Activated CD8-positive, alpha-beta T cell treated with anti-CD3 and anti-CD28 coated beads, Interleukin-2, amount 10 ng/mL, durations not matched to agents 7 days and 5 days (primary cell): ENCODE measurements at places on chromosomes 4 and X.

GRCh38 chr4:173797296-173797695 is 267.3 kb upstream of the HAND2 start:
- no peaks in the 10 kb centered on the region for H3K27me3 ChIP-seq
- no peak overlapping the region for H3K27ac ChIP-seq
- no peaks in the 10 kb centered on the region for H3K4me1 ChIP-seq
- no peaks in the 10 kb centered on the region for H3K36me3 ChIP-seq

- H3K36me3 ChIP-seq, result no peaks in the 10 kb centered on the region
- H3K4me1 ChIP-seq, result no peaks in the 10 kb centered on the region
- no peak overlapping the region for H3K27ac ChIP-seq
- no peak for DNase-seq
- peaks cover 10% of the 10 kb centered on the region for H3K27me3 ChIP-seq
Measured at GRCh38 chr4:42302348-42302747, 94.9 kb upstream of the SHISA3 start.

GRCh38 chr4:109294468-109295020 is 7.9 kb downstream of the COL25A1 start:
- peaks cover 2% of the 10 kb centered on the region for H3K4me1 ChIP-seq
- H3K27ac ChIP-seq, result no peak overlapping the region
- no peak overlapping the region for H3K4me3 ChIP-seq
- no peak for DNase-seq

DNA sequence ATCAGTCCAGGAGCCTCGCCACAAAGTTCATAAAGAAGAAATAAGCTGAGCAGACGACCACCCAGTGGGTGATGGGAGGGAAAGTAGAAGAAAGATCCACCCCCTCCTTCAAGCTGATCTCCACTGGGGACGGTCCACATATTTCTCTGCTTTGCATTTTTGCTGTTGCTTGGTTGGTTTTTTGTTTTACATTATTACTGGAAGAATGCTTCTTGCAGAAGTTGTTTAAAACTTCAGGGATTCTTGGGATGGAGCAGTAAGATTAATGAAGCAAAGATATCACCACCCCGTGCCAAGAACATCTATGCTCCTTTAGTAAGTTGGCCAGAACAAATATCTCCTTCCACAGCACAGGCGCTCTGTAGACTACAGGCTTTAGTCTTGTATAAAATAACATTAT is 30.1 kb downstream of the LGI2 start:
- peaks cover 9% of the 10 kb centered on the region for H3K27me3 ChIP-seq
- no peak overlapping the region for H3K4me3 ChIP-seq
- H3K4me1 ChIP-seq, result peaks cover 8% of the 10 kb centered on the region
- H3K27ac ChIP-seq, result no peak overlapping the region

GRCh38 chr4:34108391-34108790 is 2135.9 kb downstream of the ARAP2 start:
- H3K27me3 ChIP-seq, result no peaks in the 10 kb centered on the region
- no peak overlapping the region for H3K4me3 ChIP-seq
- no peaks in the 10 kb centered on the region for H3K36me3 ChIP-seq

GRCh38 chr4:155614111-155614762 is 52.4 kb upstream of the GUCY1A1 start:
- no peaks in the 10 kb centered on the region for H3K36me3 ChIP-seq
- H3K4me1 ChIP-seq, result peaks cover 2% of the 10 kb centered on the region
- no peak overlapping the region for H3K4me3 ChIP-seq
- H3K27me3 ChIP-seq, result peaks cover 4% of the 10 kb centered on the region
- no peak overlapping the region for H3K27ac ChIP-seq

GRCh38 chrX:70219938-70220764 is 14.3 kb upstream of the AWAT1 start:
- no peaks in the 10 kb centered on the region for H3K4me1 ChIP-seq
- H3K27ac ChIP-seq, result no peak overlapping the region
- DNase-seq, result no peak
- no peaks in the 10 kb centered on the region for H3K36me3 ChIP-seq
- no peak overlapping the region for H3K4me3 ChIP-seq

- H3K36me3 ChIP-seq, result no peaks in the 10 kb centered on the region
- no peaks in the 10 kb centered on the region for H3K4me1 ChIP-seq
- H3K27me3 ChIP-seq, result no peaks in the 10 kb centered on the region
- no peak overlapping the region for H3K27ac ChIP-seq
- no peak overlapping the region for H3K4me3 ChIP-seq
Measured at GRCh38 chr4:161540265-161540664, 623.5 kb downstream of the FSTL5 start.

DNA sequence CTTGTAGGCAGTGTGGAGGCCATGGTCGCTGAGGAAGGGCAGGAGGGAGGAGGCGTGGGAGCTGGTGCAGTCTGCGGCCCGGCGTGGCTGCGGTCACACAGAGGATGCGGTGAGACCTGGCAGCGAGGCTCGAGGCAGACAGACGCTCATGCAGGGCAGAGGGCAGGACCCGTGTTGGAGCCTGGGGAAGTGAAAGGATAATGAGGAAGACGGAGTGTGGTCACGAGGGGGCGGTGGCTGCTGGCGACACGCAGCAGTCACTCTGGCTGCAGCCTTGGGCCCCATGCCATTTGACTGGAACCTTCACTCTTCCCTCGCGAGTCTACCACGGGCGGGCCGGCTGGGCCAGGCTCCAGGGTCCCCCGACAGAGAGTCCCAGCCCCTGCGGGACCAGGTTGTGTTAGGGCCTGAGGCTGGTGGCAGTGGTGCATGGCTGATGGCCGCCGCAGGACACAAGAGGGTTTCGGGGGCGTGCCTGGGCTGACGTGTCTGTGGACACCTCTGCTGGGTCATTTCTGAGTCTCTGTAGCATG is 68.8 kb upstream of the HGFAC start:
- no peak overlapping the region for H3K27ac ChIP-seq
- no peaks in the 10 kb centered on the region for H3K36me3 ChIP-seq
- peaks cover 28% of the 10 kb centered on the region for H3K27me3 ChIP-seq
- H3K4me3 ChIP-seq, result no peak overlapping the region
- H3K4me1 ChIP-seq, result peaks cover 38% of the 10 kb centered on the region

DNA sequence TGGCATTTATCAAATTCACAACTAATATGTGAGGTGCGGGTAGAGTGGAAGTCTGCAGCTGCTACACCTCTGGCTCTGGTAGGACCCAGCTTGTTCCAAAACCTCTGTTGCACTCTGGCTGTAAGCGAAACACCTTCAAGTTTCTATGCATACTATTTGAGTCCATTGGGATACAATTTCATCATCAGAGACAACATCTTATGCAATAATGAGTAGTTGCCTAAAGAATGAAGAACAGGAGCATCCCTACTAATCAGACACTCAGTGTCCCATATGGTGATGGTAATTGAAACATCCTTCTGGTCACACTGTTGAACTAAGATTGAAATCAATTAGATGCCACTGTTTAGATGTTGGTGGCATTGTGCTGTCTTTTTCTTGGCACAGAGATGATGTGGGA is 178.4 kb downstream of the MGST2 start:
- peaks cover 13% of the 10 kb centered on the region for H3K27me3 ChIP-seq
- no peak overlapping the region for H3K27ac ChIP-seq
- H3K4me1 ChIP-seq, result no peaks in the 10 kb centered on the region
- no peaks in the 10 kb centered on the region for H3K36me3 ChIP-seq
- DNase-seq, result no peak

DNA sequence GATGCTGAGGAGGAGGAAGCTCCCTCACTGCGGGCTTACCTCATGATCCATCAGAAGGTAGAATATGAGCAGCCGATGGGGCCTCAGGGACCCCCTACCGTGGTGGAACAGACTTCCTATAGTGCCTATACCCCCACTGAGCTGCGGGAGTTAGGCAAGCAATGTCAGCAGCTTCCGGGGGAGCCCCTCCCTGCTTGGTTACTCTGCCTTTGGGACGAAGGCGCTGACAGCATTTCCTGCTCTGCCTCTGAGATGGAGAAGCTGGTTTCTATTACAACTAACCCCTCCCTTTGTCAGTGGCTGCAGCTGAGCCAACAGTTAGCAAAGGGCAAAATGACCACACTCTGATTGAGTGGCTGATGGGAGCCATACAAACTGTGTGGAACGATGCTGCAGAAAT is 430.7 kb downstream of the IDS start:
- H3K27ac ChIP-seq, result peak overlapping the region; percentile 60
- DNase-seq, result peak; percentile 42
- no peak overlapping the region for H3K4me3 ChIP-seq
